Amygdala (tissue), 56 donors: ENCODE measurements at places on chromosomes 2 and 18.

- DNase-seq: no peak
Observed at GRCh38 chr2:48169141-48169592, 262.9 kb upstream of the FBXO11 start.

DNA sequence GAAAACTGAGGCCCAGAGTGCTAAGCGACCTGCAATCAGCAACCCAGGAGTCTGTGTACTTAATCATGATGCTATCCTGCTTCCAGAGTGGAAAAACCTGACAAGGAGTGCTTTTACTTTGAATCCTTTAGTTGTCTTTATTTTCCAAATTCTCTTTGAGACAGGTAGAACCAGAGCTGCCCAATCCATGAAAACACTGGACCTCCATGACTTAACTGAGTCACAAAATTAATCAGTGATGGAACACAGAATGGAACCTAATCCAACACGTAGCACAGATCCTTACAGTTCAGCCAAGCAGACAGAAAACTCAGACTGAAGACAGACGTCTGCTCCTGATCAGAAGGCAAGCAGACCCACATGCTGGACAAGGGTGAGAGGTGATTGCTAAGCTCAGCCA is 175.6 kb downstream of the BCL11A start:
- DNase-seq: no peak

- no peak for DNase-seq
Observed at GRCh38 chr2:233179848-233180366, 71.6 kb upstream of the ATG16L1 start.

- DNase-seq: no peak
Observed at GRCh38 chr2:109523536-109524361, 90.0 kb downstream of the SEPTIN10 start.

GRCh38 chr2:36296798-36297197 is 58.8 kb upstream of the CRIM1 start:
- no peak for DNase-seq

DNA sequence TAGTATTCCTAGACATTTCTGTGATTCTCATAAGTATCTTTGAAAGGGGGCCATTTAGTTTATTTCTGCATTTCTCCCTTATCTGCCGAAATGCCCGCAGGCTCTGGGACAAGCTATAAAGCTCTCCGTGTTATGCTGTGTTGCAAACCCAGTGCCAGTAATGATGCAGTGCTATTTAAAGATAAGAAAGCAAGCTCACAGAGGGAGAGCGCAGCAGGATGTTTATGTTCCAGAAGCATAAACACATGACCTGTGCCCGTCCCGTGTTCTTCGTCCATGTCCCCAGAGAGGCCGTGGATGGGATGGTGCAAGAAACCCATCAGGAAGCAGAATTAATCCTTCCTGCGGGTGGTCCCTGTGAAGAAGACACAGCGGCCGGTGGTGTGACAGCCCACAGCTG is 99.4 kb downstream of the NEDD4L start:
- DNase-seq: no peak

DNA sequence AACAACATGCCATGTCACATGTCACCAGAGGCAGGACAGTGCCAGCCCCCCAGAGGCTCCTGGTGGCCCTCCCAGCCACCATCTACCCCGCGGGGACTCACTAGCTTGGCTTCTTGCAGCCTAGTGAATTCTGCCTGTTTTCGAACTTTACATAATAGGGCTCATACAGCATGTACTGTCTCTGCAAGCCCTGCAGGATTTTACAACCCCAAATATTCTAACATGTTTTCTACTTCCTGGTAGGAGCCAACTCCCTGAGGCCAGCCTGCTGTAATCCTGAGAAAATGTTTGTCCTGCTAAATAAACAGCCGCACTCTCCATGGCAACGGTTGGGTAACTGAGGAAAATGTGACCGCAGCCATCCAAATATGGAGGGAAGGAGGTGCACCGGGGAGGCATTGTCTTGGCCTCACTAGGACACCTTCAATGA is 2.7 kb downstream of the PER2 start:
- no peak for DNase-seq

- DNase-seq: no peak
Observed at GRCh38 chr18:70373042-70373519, 84.2 kb downstream of the SOCS6 start.

DNA sequence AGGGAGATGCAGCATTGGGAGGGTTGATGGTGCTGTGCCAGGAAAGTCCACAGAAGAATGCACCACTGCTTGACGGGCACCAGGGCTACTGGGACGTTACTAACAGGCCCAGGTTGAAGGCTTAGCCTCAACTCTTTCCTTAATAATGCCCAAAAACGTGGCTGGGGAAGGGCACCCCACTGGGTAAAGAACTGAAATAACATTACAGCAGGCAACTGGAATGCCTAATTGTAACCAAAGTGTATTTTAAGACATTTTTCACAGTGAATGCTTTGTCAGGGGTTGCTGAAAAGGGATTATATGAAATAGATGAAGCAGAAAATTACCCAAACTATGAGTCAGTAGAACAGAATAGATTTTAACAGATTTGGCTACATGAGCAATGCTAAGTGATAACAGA is 191.3 kb downstream of the CMPK2 start:
- DNase-seq: no peak

- DNase-seq: no peak
Observed at GRCh38 chr2:208319391-208319790, 53.3 kb downstream of the PIKFYVE start.

GRCh38 chr18:12828116-12829051 is 55.7 kb downstream of the PTPN2 start:
- no peak for DNase-seq

DNA sequence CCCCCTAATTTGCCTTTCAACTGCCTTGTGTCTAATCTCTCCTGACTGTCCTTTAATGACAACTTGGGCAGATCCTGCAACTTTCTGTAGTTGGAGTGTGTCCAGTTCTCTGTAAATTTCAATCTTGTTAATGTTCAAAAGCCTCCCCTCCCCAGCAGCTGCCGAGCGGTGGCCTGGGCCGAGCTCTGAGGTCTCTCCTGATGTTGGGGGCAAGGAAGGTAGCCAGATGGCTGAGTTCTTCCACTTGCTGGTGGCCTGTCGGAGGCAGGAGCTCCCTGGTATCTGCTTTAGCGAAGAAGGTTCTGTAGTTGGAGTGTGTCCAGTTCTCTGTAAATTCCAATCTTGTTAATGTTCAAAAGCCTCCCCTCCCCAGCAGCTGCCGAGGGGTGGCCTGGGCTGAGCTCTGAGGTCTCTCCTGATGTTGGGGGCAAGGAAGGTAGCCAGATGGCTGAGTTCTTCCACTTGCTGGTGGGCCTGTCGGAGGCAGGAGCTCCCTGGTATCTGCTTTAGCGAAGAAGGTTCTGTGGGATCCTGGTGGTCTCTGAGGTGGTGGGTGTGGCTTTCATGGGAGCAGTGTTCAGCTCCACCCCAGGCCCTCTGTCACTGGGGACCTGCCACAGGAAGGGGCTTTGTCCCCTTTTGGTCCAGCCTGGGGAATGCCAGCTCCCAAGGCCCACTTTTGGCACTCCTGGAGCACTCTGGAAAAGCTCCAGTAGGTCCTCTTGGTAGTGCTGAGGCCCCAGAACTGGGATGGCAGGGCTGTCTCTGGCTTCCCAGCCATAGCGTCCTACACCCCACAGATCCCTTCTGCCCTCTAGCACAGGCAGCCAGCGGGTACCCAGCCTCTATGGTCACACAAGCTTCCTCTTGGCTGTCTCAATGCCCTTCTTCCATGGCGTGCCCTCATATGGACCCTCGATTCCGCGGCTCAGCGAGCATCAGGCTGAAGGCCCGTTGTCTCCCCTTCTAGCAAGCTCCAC is 211.9 kb downstream of the ALPK2 start:
- DNase-seq: no peak

- DNase-seq: no peak
Observed at GRCh38 chr2:230982528-230982927, 13.4 kb upstream of the SPATA3 start.

DNA sequence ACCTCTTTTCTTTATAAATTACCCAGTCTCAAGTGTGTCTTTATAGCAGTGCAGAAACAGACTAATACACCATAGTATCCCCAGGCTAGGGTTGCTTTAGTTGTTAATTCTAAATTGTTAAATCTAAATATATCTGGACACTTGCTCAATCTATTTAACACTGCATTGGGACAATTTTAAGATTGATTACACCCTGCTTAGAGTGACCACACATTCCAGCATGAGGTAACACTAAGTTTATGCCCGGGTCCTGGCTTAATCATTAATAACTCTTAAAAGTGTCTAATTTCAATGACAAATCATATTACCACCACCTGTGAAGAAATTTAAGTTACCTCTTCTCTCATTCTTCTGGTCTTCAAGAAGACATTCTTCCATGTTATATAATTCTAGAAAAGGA is 131.4 kb downstream of the ZNF385B start:
- DNase-seq: no peak

DNA sequence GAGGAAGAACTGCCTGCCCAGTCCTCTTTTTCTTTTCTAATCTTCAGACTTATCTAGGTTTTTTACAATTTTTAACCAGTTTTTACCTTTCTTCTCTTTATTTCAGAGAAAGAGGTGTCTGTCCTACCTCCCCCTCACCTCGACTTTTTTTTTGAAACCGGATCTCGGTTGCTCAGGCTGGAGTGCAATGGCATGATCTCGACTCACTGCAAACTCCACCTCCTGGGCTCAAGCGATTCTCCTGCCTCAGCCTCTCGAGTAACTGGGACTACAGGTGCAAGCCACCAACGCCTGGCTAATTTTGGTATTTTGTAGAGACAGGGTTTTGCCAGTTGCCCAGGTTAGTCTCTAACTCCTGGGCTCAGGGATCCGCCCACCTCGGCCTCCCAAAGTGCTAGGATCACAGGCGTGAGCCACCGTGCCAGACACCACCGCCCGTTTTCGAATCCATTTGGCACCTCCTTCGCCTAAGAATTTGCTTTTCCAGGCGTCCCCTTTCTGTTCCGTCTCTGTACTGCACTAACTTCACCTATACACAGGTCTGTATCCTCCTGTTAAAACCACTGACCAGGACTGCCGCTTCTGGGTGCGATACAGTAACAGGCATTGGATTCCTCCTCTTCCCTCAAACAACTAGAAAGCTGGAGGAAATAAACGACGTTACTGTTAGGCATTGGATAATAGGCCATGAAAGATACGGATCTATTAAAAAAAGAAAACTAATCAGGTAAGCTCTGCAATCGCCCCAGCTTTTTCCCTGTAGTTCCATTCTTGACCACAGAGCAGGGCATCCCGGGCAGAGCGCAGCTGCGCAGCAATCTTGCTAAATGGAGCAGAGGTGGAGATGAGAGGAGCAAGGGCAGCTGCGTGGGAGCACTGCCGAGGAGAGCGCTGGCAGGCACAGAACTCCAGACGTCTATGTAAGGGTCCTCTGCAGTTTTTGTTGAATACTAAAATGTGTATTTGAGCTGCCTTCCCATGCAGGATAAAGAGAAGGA is 69.9 kb downstream of the ZC3H6 start:
- DNase-seq: no peak

- no peak for DNase-seq
Observed at GRCh38 chr18:6731222-6731596, 1.7 kb downstream of the ARHGAP28 start.
